Activated naive CD4-positive, alpha-beta T cell (primary cell): ENCODE measurements at places on chromosomes 1 and 21.

DNA sequence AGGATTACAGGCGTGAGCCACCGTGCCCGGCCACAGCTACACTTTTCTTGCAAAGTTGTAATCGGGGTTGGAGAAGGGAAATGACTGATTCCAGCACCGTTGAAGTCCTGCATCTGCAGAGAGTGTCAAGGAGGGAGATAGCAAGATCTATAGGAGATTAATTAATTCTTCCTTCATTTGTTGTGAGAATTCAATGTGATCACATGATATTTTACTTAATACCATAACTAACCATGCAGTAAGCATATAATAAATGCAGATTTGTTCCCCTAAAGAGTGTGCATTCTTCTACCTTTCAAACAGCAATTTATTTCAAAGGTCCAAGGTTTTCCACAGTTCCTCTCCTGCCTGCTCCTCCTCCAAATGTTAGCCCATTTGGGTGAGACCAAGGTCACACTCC lies 204.5 kb downstream of the GREM2 start:
- no peak for DNase-seq

DNA sequence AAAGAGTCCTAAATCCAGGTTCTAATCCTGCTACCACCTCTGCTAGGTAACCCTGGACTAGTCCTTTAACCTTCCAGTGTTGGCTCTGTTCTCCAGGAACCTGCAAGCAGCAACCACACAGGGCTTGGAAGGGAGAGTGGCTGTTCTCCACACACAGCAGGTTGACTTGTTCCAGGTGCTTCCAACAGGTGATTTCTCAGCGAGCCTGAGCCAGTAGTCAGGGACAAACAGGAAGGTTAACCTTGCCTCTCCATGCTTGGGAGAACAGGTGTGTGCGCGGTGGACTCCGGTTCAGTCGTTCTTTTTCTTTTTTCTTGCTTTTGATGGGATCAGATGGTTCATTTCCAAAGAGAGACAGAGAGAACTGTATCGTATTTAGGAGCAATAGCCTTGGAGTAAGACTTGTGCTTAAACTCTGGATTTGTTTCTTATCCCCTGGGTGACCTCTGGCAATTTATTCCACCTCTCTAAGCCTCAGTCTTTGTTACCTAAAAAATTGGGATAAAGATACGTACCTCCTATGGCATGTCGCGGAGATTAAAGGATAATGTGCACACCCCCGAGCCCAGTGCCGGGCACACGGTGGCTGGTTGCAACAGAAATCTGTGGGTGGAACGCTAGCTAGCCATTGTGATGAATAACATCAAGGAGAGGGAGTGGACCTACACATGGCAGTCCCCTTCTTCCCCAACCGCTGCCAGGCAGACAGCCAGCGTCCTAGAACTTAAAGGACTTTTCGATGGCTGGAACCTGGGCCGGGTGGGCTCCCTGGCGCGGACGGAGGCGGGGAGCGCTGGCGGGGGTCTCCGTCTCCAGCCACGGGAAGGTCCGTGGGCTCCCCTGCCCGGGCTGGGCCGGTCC lies 583 bp upstream of the CACHD1 start:
- DNase-seq: no peak

GRCh38 chr21:36567216-36567885 lies 87.4 kb upstream of the CLDN14 start:
- DNase-seq: no peak

- no peak for DNase-seq
Measured at GRCh38 chr1:116380499-116381242, 7.6 kb downstream of the ATP1A1 start.

DNA sequence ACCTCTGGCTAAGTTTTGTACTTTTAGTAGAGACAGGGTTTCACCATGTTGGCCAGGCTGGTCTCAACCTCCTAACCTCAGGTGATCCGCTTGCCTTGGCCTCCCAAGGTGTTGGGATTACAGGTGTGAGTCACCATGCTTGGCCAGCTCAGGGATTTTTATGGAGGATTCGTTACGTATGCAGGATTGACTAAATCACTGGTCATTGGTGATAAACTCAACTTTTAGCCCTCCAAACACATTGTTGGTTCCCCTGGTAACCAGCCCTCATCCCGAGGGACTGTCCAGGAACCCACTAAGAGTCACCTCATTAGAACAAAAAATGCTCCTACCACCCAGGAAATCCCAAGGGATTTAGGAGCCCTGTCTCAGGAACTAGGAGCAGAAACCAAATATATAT lies 40.4 kb downstream of the ST3GAL3 start:
- no peak for DNase-seq

GRCh38 chr1:206709772-206710459 lies 25.2 kb downstream of the MAPKAPK2 start:
- no peak for DNase-seq

GRCh38 chr1:172900376-172900997 lies 150.3 kb downstream of the TNFSF18 start:
- no peak for DNase-seq

- DNase-seq: no peak
Measured at GRCh38 chr1:205450448-205450847, 5.4 kb downstream of the BLACAT1 start.

- no peak for DNase-seq
Measured at GRCh38 chr1:37680933-37681332, 11.4 kb upstream of the CDCA8 start.

GRCh38 chr1:213989002-213989855 lies 1.5 kb downstream of the PROX1 start:
- DNase-seq: no peak

DNA sequence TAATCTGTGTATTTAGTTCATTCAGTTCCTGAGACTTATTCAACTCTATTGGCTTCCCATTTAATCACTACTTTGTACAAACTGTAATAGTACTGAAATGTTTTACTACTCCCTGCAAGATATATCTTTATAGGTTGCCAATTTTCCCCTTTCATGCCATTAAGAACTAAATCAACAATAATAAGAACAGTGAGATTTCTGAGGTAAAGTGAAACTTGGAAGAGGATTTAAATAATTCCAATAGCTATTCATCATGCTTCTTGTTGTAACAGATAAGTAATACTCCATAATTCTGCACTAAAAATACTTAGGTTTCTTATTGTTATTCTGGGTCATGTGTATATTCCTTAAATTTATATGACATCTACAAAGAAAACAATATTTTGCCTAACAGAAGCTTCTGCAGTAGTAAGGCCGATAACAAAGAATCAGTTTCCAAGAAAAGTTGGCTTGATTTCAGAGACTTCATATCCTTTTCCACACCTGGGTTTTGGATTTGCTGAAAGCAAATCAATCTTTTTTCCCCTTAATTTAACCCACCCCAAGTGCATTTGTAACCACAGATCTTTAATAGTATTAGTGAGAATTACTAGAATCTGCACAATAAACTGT lies 258.3 kb downstream of the FAF1 start:
- no peak for DNase-seq
